ENCODE measurements at places on chromosomes 3 and 15.

GRCh38 chr15:89823836-89824606 lies 9.4 kb upstream of the ANPEP start:
- no peak for DNase-seq

- no peak for DNase-seq
Observed at GRCh38 chr3:153315781-153316180, 153.8 kb downstream of the RAP2B start.

- no peak for DNase-seq
Observed at GRCh38 chr15:95591886-95592285, 738.6 kb upstream of the NR2F2 start.

- DNase-seq: no peak
Observed at GRCh38 chr15:92069308-92070250, 216.1 kb downstream of the SLCO3A1 start.

DNA sequence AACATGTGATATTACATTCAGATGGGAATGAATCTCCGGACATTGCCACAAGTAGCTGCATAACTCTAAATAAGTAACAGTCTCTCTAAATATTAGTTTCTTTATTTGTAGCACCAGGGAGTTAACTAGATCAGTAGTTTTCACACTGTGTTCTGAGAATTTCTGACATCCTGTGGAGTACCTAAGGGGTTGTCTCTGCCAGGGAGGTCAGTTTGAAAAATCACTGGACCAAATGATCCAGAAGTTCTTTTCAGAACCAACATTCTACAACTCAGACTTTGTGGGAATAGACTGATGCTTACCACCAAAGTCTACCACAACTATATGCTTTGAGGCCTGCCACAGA lies 9.0 kb upstream of the ILDR1 start:
- no peak for DNase-seq

All from GF-D8 (cell line).